ENCODE measurements at places on chromosomes 7 and 10.

GRCh38 chr10:18308600-18308999 is 168.4 kb downstream of the CACNB2 start:
- no peak for DNase-seq

GRCh38 chr7:100053215-100053614 is 3.6 kb downstream of the ZSCAN21 start:
- DNase-seq = no peak

DNA sequence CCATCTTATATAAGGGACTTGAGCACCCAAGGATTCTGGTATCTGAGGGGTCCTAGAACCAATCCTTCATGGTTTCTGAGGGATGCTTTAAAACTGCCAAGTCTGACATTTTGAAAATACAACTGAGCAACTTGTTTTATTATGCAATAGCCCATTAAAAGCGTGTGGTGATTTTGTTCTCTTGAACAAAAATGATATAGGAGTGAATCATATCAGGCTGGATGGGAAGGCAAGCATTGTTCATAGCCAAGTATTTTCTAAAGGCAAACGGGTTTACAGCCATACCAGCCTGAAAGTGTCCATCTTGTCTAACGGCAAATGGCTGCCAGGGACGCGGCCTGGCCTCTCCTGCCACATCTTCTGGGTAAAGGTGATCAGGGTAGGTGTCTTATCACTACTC is 23.4 kb downstream of the RPP38 start:
- no peak for DNase-seq

DNA sequence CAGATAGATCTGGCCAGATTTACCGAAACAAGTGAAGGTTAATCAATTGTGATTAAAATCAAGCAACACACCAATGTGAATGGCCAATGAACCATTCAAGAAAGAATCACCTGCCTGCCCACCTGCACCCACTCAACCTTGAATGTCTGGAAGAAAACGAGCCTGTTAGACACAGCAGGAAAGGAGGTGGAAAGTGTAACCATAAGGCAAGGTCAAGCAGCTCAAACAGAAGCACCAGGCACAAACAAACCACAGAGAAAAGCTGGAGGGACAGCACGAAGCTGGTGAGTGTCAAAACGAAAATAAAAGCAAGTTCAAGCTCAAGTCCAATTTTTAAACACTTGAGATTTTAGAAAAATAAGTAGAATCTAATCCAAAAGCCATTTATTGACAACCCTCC is 64.9 kb downstream of the STEAP1B start:
- no peak for DNase-seq

GRCh38 chr7:112510743-112511110 is 29.9 kb downstream of the LSMEM1 start:
- DNase-seq = no peak

GRCh38 chr7:121450631-121451198 is 54.6 kb upstream of the FAM3C start:
- no peak for DNase-seq

GRCh38 chr10:97882142-97883091 is 32.8 kb downstream of the GOLGA7B start:
- no peak for DNase-seq

- no peak for DNase-seq
Observed at GRCh38 chr7:144723301-144723700, 112.6 kb downstream of the TPK1 start.

GRCh38 chr7:2613931-2614600 is 17.7 kb upstream of the TTYH3 start:
- no peak for DNase-seq

DNA sequence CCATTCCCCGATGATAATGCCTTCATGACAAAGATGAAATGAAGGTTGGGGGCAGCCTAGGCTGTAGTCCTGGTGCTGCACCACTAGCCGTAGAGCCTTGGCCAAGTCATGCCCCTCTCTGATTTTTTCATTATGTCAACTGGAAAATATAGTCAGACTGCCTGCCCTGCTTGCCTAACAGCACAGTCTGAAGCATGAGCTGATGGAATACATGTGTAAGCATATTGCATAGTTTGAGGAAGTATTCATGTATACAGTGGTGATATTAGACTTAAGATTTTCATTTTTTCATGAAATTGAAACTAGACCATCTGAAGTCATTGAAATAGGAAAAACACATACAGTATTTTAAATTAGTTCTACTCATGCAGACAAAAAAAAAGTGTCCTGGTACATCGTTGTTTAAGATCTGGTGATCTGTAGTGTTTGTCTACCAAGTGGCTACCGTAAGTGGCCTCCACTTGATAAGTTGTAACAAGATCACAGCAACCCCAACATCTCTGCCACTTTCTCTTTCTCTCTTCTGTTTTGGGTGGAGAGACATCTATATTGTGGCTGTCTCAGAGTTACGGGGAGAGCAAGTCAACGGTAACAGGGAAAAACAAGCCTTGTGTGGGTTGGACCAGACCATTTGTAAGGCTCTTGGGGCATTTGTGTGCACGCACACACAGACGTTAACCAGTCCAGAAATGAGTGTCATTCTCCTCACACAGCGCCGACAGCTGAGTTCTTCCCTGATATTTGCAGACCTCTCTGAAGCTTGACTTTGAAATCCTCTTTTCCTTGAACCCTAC is 716.6 kb upstream of the GALNT17 start:
- no peak for DNase-seq

GRCh38 chr10:89307269-89307577 is 5.4 kb downstream of the IFIT2 start:
- no peak for DNase-seq

GRCh38 chr10:70650104-70650503 is 22.2 kb upstream of the ADAMTS14 start:
- DNase-seq = no peak

- no peak for DNase-seq
Observed at GRCh38 chr7:131606346-131607290, 50.2 kb upstream of the PODXL start.

DNA sequence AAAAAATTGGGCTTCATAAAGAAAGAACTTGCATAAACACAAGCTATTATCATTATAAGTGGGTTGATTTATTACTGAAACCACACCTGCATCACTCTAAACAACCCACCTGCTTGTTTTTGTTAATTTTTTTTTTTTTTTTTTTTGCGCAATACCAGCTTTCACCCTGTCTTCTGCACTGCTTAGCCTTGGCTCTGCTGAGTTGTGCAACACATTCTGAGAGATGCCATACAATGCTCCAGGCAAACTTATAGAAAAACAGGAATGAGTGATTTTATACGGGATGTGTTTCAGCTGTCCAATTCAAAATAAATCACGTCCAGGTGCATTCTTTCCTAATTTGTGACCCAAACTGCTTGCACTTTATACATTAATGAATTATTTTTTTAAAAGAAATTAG is 923.6 kb downstream of the GATA3 start:
- no peak for DNase-seq

- no peak for DNase-seq
Observed at GRCh38 chr10:71231206-71231605, 18.8 kb downstream of the UNC5B start.

DNA sequence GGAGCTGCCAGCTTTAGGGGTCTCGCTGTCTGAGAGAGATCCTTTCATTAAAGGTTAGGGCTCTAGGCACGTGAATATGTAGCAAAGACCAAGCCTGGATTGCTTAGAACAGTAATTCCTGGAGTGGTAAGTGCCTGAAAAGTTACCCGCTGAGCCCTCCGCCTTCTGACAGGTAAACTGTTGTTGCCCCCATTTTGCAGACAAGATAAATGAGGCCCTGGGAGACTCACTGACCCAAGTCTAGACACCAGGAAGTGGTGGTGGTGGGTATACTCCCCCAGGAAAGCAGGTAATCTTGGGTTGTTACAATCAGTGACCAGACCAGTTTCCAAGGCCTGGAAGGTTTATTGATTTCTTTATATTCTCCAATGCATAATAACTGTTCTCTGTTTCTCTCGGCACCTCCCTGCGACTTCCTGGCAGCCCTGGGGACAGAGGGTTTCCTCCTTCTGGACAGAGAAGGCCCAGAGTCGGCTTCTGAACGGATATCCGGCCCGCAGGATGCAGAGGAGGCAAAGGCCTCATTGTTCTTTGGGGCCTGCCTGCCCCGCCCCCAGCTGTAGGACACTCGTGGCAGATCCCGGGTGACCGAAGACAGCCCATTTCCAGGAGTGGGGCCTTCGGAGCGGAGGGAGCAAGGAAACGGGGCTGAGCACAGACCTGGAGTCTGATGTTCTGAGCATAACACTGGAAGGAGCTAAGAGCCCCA is 1.3 kb upstream of the GRK5 start:
- DNase-seq = no peak

DNA sequence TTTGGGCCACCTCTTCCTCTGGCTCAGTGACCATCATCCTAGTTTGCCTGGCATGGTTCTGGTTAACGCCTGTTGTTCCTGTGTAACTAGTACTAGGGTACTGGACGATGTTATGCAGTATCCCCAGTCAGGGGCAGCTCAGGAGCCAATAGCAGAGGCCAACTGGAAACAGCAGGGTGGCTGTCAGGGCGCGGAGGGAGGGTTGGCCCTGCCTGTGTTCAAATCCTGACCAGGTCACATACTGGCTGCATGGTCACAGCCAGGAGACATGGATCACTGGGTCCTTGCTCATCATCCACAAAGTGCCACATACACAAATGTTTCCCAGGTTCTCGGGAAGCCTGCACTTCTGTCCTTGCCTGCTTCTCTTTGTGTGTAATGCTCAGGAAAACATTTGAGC is 12.3 kb upstream of the RBP3 start:
- DNase-seq = no peak

DNA sequence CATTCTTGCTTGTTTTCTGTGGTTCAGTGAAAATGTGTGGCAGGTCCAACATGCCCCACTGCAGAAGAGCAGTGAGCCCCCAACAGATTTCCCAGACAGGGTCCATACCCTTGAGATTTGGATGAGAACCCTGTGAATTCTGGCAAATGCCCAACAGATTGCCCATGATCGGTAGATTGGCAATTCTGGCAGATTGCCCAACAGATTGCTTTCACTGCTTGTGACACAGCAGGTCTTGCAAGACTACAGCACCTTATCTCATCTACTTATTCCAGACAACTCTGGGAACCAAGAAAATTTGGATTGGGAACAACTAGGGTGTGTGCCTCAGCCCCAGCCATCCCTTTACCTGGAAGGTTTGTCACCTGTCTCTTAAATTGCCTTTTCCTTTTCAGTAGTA is 143.7 kb upstream of the COL1A2 start:
- DNase-seq = no peak

DNA sequence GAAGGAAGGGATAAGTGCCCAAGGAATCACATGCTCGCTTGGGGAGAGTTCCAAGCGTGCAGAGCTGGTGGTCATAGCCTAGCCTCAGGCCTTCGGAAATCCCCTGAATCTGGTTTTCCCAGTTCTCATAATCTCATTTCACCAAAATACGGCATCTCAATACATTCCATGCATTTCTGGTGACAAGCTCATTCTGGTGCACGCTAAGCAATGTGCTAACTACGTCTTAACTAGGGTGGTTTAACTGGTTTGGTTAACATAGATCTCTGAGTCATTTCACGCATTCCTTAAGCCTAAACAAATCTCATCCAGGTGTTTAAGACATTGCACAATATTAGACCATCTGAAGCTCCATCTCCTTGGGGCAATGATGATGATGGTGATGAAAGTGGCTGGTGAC is 72.9 kb upstream of the STEAP1B start:
- DNase-seq = no peak

- no peak for DNase-seq
Observed at GRCh38 chr10:14645239-14645960, 129.3 kb downstream of the FAM107B start.

GRCh38 chr7:158424531-158424930 is 163.1 kb downstream of the PTPRN2 start:
- no peak for DNase-seq

DNA sequence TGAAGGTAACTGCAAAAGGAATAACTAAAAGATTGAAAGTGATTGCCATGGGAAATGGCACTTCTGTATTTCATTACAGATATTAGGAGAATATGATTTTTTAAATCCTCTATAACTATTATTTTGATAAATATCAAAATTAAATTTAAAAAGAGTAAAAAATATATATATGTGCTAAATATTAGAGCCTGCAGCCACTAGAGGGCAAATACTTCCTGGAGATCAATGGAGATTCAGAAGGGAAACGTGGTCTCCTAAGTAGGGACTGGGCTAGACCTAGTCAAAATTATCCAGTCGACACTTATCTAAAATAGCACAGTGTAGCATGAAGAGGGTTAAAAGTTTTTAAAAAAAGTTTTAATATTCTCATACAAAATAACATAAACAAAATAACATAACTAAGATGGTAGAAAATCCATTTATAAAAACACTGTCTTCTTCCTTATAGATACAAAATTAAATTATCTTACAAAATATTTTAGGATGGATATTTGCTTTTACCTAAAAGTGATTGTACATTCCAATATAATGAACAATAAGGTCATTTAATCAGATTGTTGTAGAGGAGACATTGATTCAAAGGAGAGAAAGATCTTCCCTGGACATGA is 434.3 kb downstream of the MDFIC start:
- DNase-seq = no peak

GRCh38 chr7:39924122-39924521 is 25.9 kb upstream of the CDK13 start:
- DNase-seq = no peak

DNA sequence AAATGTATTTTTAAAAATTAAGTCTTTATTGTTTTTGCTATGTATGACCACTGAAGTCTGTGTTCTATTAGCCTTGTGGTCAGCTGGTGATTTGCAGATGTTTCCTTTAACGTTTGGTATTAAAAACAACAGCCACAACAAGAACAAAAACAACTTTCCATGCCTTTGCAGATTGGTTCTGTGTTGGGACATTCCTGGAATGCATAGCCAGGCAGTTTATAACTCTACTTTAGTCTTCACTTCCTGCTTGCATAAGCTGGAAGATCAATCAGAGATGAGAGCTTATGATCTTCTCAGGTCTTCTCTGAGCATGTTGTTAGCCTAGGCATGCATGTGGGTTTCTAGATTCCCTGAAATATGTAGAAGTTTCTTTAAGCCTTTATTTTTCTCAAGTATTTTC is 58.9 kb upstream of the SEMA3C start:
- no peak for DNase-seq

DNA sequence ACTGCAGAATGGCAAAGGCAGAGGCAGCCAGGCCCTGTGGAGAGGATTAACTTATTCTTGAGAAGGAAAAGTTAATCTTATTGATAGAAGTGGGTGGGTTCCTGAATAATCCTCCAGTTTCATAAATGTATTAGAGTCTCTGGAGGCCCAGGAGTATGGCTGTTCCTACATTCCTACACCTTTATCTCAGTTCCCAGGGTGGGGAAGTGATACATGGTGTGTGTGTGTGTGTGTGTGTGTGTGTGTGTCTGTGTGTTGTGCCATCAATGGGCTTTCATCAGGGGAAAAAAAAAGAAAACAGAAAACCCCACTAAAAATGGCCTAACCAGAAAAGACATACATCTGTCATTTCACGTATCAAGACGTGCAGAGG is 22.0 kb upstream of the GSDME start:
- no peak for DNase-seq

GRCh38 chr10:72328045-72328828 is 26.5 kb downstream of the DNAJB12 start:
- no peak for DNase-seq
